ENCODE measurements at places on chromosomes 1 and 21. TPM values are rescaled to one million over a fixed set of nuclear protein-coding genes. Genes with fewer than 3 reads are reported as not detected.

DNA sequence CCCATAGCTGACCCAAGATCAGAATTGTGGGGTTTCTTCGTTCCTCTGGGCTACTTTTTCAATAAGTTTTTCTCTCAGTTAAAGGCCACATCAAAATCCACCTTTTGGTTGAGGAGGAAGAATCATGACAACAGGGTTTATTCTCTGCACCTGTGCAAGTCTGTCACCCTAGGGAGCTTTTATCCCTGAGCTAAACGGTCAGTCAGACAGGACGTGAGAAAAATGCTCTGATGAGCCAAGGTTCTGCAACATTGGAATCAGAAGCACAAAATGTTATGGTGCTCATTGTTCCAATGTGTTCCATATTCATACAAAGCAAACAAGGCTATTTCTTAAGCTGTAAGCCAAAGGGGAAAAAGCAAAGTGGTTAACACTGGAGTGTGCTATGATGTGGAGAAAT, 7.4 kb upstream of the ERICH3 start:
- no peak overlapping the region for H3K4me3 ChIP-seq
- peaks cover 2% of the 10 kb centered on the region for H3K4me1 ChIP-seq
- DNase-seq, result no peak
- H3K27me3 ChIP-seq, result peaks cover 5% of the 10 kb centered on the region
- H3K36me3 ChIP-seq, result no peaks in the 10 kb centered on the region

- no peaks in the 10 kb centered on the region for H3K36me3 ChIP-seq
- H3K4me3 ChIP-seq, result no peak overlapping the region
- no peaks in the 10 kb centered on the region for H3K4me1 ChIP-seq
- no peak overlapping the region for H3K27ac ChIP-seq
These were observed 16.0 kb upstream of the ARHGEF10L start for GRCh38 chr1:17523321-17524041.

DNA sequence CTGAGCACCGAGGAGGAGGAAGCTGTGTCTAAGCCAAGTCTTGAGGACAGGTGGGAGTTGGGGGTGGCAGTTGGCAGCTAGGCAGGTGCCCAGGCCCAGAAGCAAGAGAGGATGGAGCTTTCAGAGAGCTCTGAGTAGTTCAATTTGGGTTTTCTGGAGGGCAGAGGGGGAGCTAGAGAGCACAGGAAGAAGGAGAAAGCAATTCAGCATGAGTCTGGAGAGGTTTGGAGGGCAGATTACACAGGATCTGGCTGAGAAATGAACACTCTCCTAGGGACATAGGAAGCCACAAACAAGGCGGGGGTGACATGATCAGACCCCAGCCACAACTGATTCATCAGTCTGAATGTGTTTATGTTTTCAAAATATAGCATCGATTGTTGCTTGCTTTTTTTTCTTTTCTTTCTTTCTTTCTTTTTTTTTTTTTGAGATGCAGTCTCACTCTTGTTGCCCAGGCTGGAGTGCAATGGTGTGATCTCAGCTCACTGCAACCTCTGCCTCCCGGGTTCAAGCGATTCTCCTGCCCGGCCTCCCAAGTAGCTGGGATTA, 23.8 kb downstream of the PTPRF start:
- H3K36me3 ChIP-seq, result no peaks in the 10 kb centered on the region
- no peak overlapping the region for H3K4me3 ChIP-seq
- peaks cover 2% of the 10 kb centered on the region for H3K27me3 ChIP-seq
- H3K27ac ChIP-seq, result no peak overlapping the region
- peak; percentile 9 for DNase-seq

DNA sequence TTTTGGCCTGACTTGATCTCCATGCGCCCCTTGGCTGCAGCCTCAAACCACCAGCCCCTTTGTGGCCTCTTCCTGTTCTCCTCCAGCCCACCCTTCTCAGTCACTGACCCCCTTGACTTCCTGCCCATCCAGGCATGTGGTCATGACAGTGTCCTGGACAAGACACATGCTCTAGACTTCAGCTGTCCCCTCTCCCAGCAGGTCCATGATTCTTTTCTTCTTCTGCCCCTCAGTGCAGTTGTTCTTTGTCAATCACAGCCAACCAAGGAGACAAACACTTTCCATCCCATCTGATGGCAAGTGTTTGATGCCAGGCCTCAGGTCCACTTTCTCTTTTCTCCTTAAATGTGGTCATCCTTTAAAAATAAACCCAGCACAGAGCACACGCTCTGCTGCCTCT, 49.7 kb downstream of the SYT6 start:
- H3K4me1 ChIP-seq, result no peaks in the 10 kb centered on the region
- H3K4me3 ChIP-seq, result no peak overlapping the region
- H3K27ac ChIP-seq, result no peak overlapping the region
- H3K36me3 ChIP-seq, result no peaks in the 10 kb centered on the region

DNA sequence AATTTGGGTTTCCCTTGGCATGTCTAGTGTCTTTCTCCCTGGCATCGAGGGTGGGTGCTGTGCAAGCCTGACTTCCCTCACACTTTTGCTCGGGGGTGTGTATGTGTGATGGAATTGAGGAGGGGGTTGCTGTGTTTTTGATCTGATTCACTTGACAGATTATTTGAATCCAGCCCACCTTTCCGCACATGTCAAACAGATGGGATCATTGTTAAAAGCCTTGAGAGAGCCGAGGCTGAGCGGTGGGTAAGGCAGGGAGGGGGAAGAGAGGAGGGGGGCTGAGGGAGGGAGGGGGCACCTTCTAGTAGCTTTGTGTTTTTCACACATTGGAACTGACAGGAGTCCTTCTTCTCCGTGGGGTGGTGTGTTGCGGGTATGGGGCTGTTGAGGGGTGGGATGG, 90.0 kb downstream of the PAPPA2 start:
- H3K4me3 ChIP-seq, result no peak overlapping the region
- DNase-seq, result no peak
- H3K36me3 ChIP-seq, result peaks cover 2% of the 10 kb centered on the region
- peaks cover 44% of the 10 kb centered on the region for H3K27me3 ChIP-seq

TDRD5 gene
- not detected for total RNA-seq

S100A3 gene
- total RNA-seq, result not detected

PGLYRP3 gene
- total RNA-seq, result not detected

OR2L2 gene
- 0.06 TPM for total RNA-seq

TSPAN1 gene
- total RNA-seq, result 0.28 TPM

SLC2A5 gene
- total RNA-seq, result 0.08 TPM

Measured in activated naive CD8-positive, alpha-beta T cell treated with anti-CD3 and anti-CD28 coated beads for 36 hours (primary cell).